ENCODE measurements at places on chromosomes 16 and 17. TPM values are rescaled to one million over a fixed set of nuclear protein-coding genes. Genes with fewer than 3 reads are reported as not detected.

GRCh38 chr16:81531419-81531821 lies 86.8 kb downstream of the CMIP start:
- DNase-seq = no peak
- H3K27ac ChIP-seq = no peak overlapping the region
- peaks cover 7% of the 10 kb centered on the region for H3K36me3 ChIP-seq
- H3K27me3 ChIP-seq = no peaks in the 10 kb centered on the region
- peaks cover 27% of the 10 kb centered on the region for H3K4me1 ChIP-seq
- H3K4me3 ChIP-seq = no peak overlapping the region

GRCh38 chr16:70402916-70403659 lies 35.8 kb downstream of the ST3GAL2 start:
- H3K4me3 ChIP-seq = peak overlapping the region; percentile 5
- H3K27me3 ChIP-seq = no peaks in the 10 kb centered on the region
- H3K36me3 ChIP-seq = peaks cover 11% of the 10 kb centered on the region
- H3K4me1 ChIP-seq = peaks cover 72% of the 10 kb centered on the region
- peak overlapping the region; percentile 79 for H3K27ac ChIP-seq
- DNase-seq = no peak

DNA sequence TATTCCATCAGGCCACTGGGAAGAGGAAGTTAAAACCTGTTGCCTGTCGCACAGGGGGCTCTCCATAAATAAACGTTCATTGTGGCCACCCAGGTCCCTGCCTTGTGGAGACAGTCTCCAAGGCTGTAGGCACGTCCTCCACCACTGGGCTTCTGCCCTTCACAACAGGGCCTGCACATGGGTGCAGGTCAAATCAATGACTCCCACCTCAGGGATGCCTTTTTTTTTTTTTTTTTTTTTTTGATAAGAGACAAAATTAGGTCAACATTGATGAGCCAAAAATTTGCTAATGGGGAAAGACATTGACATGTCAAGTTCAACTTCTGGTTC lies 12.6 kb upstream of the SLC12A3 start:
- no peak for DNase-seq
- peaks cover 23% of the 10 kb centered on the region for H3K4me1 ChIP-seq
- H3K4me3 ChIP-seq = no peak overlapping the region
- no peaks in the 10 kb centered on the region for H3K27me3 ChIP-seq

CNEP1R1 gene
- total RNA-seq = 32.7 TPM
